ENCODE measurements at places on chromosomes 2 and 18.

GRCh38 chr18:41972067-41972925, 17.3 kb downstream of the PIK3C3 start:
- DNase-seq, result no peak

GRCh38 chr2:207370646-207371045, 159.1 kb upstream of the CREB1 start:
- no peak for DNase-seq

GRCh38 chr2:7117076-7117475, 199.9 kb downstream of the RNF144A start:
- DNase-seq, result no peak

- no peak for DNase-seq
These were observed 326.8 kb downstream of the PIK3C3 start for GRCh38 chr18:42281851-42282250.

DNA sequence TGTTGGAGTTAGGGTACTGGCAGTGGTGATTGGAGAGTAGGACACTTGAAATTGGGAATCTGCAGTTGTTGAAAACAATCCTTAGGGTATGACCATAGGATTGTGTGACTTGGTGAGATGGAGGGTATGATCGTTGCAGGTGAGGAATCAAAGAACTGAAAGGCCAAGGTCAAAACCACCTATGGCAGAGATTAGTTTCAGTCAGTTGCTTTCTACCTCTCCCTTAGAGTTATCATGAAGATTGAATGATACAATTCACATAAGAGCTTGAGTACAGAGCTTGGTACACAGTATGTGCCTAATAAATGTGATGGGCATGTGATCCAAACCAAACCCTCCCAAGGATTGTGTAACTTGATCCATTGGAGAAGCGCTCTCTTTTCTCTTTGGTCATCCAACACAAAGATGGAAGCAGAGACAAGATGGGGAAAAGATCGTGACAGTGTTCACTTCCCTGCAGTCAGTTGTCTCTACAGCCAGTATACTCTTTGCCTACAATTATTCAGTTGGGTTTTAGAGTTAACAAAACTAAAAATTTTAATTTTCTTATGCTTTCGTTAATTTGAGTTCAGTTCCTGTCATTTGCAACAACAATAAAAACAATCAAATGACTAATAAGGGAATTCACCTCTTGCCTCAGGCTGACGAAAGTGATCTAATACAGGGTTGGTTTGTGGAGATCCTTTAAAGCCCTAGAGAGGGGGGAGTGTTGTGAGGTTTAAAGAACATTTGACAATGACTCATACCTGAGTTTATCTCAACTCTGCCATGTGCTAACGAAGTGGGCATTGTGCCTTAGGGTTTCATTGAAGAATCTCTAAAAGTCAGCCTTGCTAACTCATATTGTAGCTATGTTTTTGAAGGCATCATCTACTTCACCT, 14.8 kb upstream of the SMAD2 start:
- no peak for DNase-seq

- DNase-seq, result no peak
These were observed 813.8 kb downstream of the DCC start for GRCh38 chr18:53153800-53154199.

GRCh38 chr2:17934721-17935120, 56.3 kb downstream of the KCNS3 start:
- no peak for DNase-seq

- DNase-seq, result no peak
These were observed 4.8 kb downstream of the RESP18 start for GRCh38 chr2:219327719-219328118.

DNA sequence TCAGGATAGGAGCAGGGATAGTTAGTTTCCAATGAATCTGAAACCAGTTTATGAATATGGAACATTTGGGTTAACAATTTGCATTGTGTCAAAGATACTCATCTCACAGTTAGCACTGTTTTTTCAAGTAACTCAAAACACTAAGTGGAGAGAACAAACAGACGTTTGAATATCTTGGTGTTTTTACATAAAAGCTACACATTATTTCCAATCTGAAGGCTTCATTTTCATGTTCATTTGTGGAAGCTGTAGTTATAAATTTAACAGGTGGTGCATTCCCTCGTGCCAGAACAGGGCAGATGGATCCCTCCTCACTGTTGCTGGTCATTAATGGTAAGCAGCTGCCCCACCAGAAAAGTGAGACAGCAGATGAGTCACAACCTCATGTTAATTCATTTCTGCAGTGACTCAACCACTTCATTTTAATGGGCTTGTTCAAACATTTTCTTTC, 286.9 kb downstream of the TMX3 start:
- DNase-seq, result no peak

DNA sequence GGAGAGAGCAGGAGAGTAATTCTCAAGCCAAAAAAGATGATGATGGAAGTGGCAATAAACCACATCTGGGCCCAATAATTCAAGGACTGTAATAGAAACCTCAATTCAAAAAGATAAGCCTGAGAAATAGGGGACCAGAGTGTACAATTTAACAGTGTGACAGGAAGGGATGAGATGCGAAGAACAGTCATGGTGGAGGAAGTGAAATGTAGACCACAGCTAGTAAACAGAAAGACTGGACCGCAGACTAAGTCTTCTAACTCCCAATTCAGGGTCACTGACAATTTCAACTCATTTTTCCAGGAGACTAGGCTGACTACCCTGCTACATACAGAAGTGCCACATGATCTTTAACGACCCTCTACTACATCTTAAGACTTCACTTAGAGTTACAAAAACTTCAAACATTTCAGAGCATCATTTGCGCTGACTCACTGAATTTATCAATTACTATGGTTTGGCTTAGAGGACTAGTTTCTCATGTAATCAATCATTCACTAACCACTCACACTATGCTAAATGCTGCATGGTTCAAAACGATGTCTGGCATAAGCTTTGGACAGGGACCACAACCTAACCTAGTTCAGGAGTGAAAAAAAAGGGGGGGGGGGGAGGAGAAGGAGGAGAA, 9.0 kb downstream of the CUL3 start:
- no peak for DNase-seq

GRCh38 chr2:181785691-181786344, 105.5 kb upstream of the NEUROD1 start:
- no peak for DNase-seq

- peak; percentile 78 for DNase-seq
These were observed 66.9 kb upstream of the ZNG1B start for GRCh38 chr2:113370478-113371091.

GRCh38 chr2:232008907-232009638, 47.6 kb downstream of the DIS3L2 start:
- DNase-seq, result no peak

GRCh38 chr2:177063331-177063730, 149.3 kb upstream of the HNRNPA3 start:
- no peak for DNase-seq

GRCh38 chr18:46917803-46918600, 600 bp downstream of the KATNAL2 start:
- peak; percentile 32 for DNase-seq

- DNase-seq, result no peak
These were observed 270.8 kb upstream of the AGAP1 start for GRCh38 chr2:235223011-235223410.

GRCh38 chr2:75133621-75134570, 65.4 kb downstream of the TACR1 start:
- DNase-seq, result no peak

DNA sequence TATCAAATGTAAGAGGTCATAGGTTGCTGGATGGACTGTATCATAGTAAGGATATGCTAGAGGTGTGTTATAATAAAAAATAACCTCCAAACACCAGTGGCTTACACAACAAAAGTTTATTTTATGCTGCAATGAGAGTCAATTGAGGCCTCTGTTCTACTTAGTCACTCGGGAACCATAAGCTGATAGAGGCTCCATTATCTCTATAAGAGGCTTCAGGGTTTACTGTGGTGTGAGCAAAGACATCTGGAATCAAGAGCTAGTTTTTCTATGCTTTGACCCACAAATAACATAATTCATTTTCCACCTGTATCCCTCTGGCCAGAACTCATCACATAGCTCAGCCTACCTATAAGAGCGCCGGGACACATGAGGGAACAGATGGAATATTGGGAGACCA, 47.5 kb upstream of the NEMP2 start:
- DNase-seq, result no peak

DNA sequence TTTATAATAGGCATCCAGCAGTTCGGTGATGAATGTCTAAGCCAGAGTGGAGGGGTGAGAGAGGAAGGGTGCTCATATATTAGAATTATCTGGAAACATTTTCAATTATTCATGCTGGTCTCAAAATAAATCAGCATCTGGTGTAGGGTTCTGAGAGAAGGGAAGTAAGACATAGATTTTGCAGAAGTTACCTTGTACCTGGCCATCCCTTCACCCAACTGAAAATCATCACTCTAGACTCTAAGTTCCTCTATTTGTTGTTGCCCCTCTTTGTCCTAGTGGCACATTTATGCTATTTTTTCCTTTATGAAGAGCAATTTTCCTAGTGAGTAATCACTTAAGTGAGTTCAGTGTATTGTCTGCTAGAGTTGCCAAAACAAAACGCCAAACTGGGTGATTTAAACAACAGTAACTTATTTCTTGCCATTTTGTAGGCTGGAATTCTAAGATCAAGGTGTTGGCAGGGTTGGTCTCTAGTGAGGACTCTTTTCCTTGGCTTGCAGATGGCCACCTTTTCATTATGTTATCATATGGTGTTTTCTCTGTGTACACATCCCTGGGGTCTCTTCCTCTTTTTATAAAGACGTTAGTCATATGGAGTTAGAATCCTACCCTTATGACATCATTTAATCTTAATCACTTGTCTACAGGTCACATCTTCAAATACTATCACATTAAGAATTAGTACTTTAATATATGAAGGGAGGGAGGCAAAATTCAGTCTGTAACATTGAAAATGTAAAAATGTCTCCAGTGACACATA, 129.9 kb upstream of the KLHL14 start:
- DNase-seq, result no peak

- DNase-seq, result no peak
These were observed 24.1 kb downstream of the DCDC2C start for GRCh38 chr2:3727397-3728045.

DNA sequence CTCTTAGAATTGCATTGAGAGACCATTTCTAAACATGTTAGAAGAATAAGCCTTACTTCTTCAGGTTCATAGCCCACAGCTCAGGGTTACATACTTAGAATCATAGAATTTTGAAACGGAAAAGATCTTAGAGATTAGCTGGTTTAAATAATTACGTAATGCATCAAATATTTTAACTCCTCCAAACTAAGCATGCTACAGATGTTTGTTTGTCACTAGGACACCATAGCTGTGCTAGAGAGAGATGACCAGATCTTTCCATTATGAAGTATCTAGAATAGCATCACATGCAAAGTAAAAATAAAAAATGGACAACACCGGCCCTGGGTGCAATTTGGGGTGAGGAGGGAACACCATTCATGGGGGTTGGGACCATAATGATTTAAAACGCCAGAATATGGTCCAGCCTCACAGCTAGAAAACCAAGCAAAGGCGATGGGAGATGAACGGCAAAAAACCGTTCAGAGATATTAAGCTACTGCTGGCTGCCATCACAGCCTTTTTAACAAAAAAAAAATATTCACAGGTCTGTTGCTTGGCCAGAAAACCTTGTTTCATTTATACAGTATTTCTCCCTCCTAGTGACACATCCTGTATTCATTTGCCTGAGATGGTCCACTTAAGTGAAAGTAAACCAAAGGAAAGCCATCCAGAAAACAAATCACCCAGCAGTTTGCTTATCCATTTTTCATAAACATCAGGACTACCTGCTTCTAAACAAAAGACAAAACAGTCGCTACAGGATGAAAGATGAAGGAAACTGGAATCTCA, 94.2 kb downstream of the EPHA4 start:
- DNase-seq, result no peak

DNA sequence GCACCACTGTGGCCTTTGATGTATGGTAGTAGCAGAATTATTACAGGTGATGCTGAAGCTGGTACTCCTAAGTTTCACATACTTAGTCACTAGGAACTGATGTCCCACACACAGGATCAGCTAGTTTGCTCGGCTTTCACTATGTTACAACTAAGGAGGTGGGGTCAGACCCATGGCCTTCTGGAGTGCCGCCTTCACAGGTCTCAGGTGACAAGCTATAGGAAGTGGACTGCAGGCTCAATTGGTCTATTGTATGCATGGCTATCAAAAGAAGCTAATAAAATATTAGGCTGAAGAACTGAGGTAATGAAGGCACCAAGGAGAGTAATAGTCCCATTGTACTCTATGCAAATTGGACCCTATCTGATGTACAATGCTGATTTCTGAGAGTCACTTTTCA, 170.6 kb downstream of the DLGAP1 start:
- no peak for DNase-seq

DNA sequence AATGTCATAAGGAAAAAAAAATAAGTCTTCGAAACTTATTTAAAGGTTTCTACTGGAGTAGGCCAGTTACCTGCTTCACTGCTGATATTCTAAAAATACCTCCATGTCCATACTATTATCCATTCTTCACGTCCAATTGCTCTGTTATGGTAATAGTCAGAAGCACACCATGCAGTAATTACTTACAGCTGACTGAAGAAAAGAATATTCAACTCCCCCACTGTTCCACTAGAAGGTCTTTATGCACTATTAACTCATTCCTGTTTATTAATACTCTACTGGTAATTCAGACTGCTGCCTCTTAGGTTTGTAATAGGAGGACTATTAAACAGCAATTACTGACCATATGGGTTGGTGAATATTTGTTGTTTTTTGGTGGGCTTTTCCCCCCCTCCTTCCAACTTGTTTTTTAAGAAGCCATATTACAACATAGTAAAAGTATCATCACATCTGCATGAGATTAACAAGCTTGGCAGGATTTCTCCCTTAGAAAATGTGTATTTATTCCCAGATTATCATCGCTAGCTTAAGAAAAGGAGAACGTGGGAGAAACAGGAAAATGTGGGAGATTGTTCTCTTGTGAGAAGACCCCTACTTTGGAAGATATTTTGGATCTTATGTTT, 806.4 kb upstream of the FANCL start:
- no peak for DNase-seq

- no peak for DNase-seq
These were observed 46.4 kb downstream of the SLC8A1 start for GRCh38 chr2:40405465-40405864.

DNA sequence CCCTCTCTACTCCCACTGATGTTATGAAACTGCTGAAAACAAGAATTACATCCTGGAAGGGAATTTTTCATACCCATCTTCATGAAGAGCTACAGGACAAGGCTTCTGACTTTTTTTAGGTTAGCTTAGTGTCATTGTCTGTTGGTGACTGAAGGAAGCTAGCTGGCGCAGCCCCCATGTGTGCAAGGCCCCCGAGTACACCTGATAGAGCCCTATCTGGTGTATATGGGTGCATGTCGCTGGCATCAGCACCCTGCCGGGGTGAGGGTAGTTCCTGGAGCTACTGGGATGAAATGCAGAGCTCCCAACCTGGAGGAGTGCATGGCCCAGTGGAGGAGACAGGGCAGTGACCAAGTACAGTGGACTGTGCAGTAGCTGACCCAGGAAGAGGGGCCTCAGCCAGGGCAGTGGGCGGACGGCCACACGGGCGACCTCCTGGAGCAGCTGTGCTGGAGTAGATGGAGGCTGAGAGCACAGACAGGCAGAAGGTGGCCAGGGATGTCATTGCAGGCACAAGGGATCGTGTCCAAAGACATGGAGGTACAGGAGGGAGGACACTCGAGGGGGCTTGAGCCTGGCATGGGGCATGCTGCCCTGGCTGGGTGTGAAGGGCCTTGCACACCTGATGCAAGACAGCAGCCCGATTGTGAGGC, 12.1 kb downstream of the IMPA2 start:
- no peak for DNase-seq

- DNase-seq, result no peak
These were observed 7.3 kb downstream of the PLA2R1 start for GRCh38 chr2:160054984-160055725.

GRCh38 chr18:68221111-68221724, 493.7 kb downstream of the TMX3 start:
- no peak for DNase-seq

GRCh38 chr2:10028407-10028987, 14.9 kb upstream of the KLF11 start:
- no peak for DNase-seq

All from CD4-positive, alpha-beta T cell treated with Interleukin-10 for 1 hour (primary cell).